ENCODE measurements at places on chromosomes 13 and 19.

DNA sequence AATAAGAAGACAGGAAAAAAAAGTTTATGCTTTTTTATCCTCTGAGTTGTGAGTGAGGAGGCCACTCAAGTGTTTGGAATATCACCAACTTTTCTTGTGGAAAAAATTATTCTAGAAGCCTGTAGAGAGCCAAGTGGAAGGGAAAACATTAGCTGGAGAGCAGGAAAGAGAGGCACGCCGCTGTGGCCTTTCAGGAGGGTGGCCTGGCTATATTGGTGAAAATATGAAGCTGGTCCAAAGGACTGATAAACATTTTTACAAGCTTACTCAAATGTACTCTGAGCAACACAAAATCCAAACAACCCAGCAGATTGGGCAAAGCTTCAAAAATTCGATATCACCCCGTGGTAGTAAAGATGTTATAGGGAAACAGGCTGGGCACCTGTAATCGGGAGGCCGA is 2.3 kb upstream of the EIF3G start:
- no peak for DNase-seq

- peak; percentile 44 for DNase-seq
Observed at GRCh38 chr19:55212447-55212846, 3.1 kb upstream of the PTPRH start.

GRCh38 chr19:13824703-13825102 is 29.5 kb downstream of the ZSWIM4 start:
- no peak for DNase-seq

DNA sequence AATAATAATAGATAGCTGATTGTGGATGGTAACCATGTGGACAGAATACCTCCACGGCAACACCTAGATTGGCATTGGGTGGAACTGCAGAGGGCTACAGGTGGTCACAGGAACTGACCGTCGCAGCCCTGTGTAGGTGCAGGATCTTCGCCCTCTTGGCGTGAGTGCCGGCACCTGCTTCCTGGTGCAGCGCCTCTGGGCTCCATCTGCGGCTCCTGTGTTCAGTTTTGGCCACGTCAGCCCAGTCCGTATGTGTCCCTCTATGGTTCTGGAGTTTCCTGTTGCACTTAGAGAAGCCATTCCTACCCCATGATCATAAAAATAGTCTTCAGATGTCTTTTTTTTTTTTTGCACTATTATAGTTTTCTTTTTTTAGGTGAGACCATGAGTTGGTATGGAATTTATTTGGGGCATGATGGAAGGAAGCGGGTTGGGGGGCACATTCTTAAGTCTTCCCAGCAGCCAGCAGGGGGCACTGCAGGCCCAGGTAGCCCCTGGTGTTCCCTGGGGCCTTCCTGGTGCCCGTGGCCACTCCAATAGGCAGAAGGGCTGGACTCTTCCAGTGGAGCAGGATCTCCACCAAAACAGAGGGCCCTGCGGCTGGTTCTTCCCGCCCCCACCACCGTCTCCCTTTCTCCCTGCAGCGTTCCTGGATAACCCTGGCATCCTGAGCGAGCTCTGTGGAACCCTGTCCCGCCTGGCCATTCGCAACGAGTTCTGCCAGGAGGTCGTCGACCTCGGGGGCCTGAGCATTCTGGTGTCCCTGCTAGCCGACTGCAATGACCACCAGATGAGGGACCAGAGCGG is 10.1 kb upstream of the SLC25A42 start:
- peak; percentile 65 for DNase-seq

- DNase-seq: no peak
Observed at GRCh38 chr13:92745258-92745657, 481.3 kb upstream of the GPC6 start.

- no peak for DNase-seq
Observed at GRCh38 chr19:40261631-40262030, 23.5 kb downstream of the AKT2 start.

- DNase-seq: no peak
Observed at GRCh38 chr19:55602104-55603001, 2.3 kb downstream of the ZNF524 start.
